Forelimb muscle (tissue), 1 donor: ENCODE measurements at places on chromosomes 7 and 10.

- no peak for DNase-seq
Measured at GRCh38 chr7:42914009-42914408, 2.1 kb upstream of the C7orf25 start.

DNA sequence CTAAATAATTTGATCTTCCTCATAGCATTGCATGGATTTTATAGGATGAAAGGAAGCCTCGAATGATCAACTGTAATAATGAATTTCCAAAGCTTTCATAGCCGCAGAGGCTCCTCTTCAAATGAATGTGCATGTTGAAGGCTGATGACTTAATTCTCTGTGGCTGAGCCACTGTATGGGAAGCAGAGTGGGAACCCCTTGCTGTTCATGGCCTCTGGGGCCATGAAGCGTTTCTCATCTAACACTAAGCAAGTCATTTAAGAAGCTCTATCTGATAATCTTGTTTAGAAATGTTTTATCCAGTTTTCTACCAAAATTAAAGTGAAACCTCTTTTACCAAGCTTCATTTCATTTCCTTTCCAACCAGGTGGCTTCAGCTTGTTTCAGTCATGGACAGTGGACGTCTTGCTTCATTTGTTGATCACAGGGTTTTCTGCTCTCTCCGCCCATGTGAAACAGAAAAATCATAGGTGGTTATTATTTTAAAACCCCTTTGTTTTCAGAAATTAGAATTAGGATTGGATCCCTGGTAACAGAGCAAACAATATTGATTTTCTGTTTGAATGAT, 10.3 kb upstream of the ADARB2 start:
- DNase-seq, result no peak

DNA sequence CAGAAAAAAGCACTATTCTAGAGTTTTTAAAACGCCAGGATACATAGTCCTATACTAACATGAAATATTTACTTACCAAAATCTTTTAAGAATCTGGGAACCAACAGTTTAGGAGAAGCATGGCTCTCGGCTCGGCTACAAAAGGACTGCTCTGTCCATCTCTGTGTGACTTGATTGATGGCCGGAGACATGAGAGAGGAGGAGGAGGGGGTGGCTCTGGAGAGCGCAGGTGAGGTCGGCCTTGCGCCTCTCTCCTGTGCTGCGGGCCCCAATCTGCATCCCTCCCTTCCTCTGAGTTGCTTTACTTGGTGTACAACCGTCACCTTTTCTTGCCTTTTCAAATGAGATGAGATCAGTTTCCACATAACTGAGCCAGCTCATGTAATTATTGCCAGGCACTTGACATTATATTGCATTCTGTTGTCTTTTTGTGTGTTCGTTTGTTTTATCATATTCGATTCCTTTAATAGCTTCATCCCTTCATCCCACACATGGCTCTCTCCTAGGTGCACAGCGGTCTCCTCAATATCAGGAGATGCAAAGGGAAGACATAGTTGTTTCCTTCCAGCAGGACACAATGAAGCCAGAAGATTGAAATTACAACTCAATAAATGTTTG, 87.8 kb upstream of the KLF6 start:
- no peak for DNase-seq

GRCh38 chr7:155097338-155097737, 27.2 kb downstream of the HTR5A start:
- DNase-seq, result no peak

DNA sequence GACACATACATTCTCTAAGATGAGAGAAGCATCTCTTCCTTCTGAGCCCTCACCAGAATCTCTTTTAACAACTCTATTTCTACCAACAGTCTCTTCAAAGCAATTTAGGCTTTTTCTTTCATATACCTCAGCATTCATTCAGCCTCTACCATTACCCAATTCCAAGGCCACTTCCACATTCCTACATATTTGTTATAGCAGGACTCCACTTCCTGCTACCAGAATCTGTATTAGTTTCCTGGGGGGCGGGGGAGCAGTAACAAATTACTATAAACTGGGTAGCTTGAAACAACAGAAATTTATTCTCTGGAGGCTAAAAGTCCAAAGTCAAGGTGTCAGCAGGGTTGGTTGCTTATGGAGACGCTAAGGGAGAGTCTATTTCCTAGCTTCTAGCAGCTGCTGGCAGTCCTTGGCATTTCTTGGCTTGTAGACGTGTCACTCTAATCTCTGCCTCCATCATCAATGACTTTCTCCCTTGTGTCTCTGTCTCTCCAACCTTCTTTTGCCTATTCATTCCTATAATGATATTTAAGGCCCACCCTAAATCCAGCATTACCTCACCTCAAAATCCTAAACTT, 7.4 kb downstream of the PRPS1L1 start:
- DNase-seq, result no peak
